ENCODE measurements at places on chromosomes 4 and X.

GRCh38 chr4:41989994-41990364 lies 351 bp upstream of the SLC30A9 start:
- DNase-seq: no peak

GRCh38 chrX:2785538-2785937 lies 33.7 kb downstream of the XG start:
- DNase-seq: no peak

DNA sequence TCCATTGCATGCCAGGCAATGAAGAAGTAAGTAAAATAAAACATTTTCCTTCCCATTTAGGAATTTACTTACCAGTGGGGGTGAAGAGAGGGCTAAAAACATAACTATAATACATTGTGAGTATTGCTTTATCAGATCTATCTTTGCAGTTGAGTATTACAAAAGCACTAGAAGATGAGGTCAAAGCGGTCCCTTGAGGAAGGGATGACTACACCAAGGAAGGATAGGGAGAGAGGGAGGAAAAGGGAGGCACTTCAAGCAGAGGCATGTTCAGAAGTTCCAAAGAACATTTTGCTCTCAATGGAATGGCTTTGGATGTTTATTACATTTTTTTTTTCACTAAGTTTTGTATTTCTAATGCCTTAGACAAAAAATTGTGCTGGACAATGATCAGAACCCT lies 127.8 kb downstream of the TET2 start:
- no peak for DNase-seq

DNA sequence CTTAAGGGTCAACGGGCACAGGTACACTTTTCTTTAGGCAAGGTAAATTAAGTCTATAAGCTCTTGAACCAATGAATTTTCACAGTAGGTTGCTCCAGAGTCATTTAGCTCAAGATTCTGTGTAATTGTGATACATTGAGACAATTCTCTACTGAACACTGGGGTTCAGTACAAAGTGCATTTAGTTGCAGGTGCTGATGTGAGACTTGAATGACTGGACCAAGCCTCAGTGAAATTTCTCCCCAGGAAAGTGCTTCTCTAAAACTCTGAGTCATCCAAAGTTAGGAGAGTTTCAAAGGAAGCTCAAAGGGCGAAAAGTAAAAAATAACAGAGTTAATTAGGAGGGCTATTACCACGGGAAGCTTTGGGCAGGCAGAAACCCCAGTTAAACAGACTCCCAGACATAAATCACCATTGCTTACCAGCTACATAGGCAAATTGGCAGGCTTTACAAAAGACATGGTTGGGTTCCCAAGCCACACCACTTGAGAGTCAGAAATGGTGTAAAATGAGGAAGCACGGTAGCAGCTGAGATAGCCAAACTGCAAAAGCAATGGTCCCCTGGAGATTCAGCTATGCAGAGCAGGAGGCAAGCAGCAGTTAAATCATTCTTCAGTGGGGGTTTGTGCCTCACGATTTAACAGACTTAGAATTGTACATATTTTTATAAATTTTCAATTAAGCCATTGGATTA lies 202.6 kb downstream of the PCDH19 start:
- DNase-seq: no peak

GRCh38 chr4:55397126-55397436 lies 1.3 kb downstream of the TMEM165 start:
- DNase-seq: no peak

- no peak for DNase-seq
Observed at GRCh38 chr4:15592799-15593198, 62.4 kb downstream of the FBXL5 start.

DNA sequence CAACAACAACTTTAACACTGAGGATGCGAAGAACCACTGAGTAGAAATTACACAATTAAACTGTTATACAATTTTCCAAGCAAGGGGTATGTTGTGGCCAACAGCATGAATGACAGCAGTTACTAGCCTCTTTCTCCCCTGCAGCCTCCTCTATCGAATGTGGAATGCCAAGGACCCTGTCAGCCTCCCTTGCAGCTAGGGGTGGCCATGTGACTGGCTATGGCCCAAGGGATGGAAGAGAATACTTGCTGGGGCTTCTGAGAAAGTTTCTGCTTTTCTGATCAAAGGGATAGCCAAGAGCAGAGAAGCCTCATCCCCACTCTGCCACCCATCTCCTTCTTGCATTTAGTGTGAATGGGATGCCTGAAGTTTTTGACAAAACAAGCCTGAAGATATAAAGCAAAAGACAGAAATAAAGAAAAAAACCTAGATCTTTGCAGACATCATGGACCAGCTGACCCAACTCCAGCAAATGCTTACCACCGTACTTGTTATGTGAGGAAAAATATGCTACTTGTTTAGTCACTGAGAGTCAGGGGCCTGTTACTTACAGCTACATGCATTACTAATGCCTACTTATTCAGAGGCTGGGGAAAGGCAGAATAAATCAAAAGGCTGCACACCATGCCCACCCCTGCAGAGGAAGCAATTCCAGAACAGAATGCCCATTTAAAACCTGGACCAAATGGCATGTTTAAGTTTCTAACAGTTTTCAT lies 32.0 kb downstream of the DCTD start:
- no peak for DNase-seq

- no peak for DNase-seq
Observed at GRCh38 chr4:93646233-93646930, 182.2 kb upstream of the ATOH1 start.

DNA sequence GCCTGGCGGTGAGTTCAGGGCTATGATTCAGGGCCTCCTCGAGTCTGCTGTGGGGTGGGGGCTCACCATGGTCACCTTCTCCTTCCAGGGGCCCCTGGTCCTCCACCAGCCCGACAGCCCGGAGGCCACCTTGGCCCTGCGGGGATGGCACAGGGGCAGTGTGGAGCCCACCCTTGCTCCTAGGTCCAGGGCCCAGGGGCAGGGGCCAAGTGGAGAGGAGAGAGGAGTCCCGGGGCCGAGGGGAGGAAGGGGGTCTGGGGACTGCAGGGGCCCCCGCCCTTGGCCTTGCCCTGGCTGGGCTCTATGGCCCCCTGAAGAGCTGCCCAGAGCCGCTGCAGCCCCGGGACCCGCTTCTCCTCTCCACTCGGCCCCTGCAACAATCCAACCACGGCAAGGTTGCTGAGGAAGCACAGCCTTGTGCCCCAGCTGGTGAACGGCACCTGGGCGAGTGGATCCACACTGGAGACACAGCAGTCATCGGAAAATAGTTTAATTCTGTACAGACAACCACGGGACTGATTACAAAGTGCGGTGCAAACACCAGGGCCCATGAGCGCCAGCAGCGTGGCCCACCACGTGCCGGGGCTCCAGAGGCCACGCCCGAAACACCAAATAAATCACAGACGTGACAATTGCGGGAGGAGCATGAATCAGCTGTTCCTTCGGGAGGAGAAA lies 23.0 kb upstream of the CPLX1 start:
- DNase-seq: no peak

- DNase-seq: no peak
Observed at GRCh38 chr4:54371173-54371572, 142.1 kb downstream of the PDGFRA start.

DNA sequence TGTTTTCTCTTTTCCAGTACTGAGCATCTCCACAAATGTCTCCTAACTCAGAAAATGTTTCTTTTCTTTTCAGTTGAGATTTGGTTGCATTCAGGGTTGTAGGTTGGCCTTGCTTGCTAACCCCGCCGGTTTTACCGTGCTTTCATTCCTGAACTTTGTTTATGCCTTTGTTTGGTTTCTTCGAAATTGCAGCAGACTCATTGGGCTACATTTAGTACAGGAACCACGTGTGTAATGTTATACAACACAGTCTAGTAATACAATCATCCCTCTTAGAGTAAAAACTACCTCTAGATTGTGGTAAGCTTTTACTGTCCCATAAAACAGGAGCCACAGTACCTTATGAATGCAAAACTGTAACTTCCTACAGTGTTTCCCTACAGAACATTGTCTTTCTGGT lies 57.9 kb downstream of the CCKAR start:
- DNase-seq: no peak

DNA sequence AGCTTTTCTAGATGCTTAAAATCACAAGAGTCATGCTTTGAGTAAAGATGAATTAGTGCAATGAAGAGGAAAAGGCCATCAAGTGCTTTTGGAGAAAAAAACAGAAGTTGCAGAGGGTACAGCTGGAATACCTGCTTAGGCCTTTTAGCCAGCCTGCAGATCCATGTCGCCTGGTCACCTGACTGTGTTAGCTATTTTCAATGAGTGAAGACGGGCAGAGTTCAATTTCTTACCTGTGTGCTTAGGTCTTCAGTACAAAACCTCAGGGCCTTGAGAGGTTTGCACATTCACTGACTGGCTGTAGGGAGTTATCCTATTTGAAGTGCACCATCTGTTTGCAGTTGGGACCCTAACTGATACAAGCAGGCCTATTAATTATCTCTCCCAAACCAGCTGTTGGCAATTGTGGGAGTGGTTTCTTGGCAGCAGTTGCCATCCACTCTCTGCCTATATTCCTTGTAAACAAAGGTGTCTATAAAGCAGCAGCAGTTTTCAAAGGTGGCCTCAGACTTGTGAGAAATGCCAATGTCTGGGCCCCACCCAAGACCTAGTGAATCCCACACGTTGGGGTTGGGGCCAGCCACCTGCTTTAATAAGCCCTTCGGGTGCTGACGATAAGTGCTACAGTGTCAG lies 16.3 kb upstream of the FAT1 start:
- DNase-seq: no peak

- no peak for DNase-seq
Observed at GRCh38 chr4:20618731-20619130, 81.5 kb upstream of the PACRGL start.

- no peak for DNase-seq
Observed at GRCh38 chr4:18566970-18567799, 545.6 kb upstream of the LCORL start.

DNA sequence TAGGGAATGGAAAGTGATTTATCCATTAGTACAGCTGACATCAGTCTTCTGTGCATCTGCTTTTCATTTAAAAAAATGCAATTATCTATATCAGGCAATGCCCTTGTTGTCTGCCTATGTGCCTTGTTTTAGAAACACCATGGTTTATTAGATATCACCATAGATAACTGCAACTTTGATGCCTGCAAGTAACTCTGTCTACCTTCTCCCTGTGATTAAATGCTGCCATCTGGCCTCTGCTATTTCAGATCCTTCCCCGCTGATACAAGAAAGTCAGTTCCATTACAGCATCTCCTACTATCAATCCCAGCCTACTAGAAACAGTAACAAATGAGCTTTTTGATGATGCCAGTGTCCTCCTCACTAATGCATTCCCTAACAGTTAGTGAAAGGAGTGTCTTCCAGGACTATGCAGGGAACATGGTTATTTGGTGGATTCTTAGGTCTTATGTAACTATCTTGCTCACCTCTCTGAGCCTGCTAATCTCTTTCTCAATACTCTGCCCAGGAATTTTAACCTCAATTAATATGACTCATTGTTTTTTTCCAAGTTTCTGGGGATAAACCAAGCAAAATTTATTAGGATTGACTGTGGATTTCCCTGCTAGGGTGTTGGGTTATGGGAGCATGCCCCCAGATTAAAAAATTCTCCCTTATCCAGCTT lies 444.9 kb downstream of the RAPGEF2 start:
- DNase-seq: no peak
